ENCODE measurements at places on chromosomes 3 and 15. TPM values are rescaled to one million over a fixed set of nuclear protein-coding genes. Genes with fewer than 3 reads are reported as not detected.

DNA sequence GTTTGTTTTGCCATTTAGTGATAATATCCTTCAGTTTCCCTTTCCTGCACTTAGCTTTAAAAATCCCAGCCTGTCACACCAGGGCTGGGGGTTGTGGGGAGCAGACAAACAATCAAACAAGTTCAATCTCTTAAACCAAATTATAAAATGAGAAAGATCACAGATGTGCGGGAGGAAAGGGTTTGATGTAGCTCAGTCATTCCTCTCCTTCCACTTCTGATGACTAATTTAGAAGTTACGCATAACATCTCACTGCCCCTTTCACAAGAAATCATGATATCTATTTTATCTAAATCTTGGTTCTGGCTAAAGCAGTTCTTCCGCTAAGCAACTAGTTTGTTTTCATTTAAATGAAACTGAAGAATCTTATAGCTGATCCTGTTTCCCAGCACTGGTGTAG lies 34.1 kb upstream of the ATG7 start:
- H3K27ac ChIP-seq: peak overlapping the region; percentile 74
- H3K4me3 ChIP-seq: no peak overlapping the region
- peaks cover 30% of the 10 kb centered on the region for H3K4me1 ChIP-seq
- DNase-seq: peak; percentile 17

GRCh38 chr15:89363770-89364169 lies 29.1 kb upstream of the POLG start:
- no peak overlapping the region for H3K4me3 ChIP-seq
- no peak for DNase-seq

DNA sequence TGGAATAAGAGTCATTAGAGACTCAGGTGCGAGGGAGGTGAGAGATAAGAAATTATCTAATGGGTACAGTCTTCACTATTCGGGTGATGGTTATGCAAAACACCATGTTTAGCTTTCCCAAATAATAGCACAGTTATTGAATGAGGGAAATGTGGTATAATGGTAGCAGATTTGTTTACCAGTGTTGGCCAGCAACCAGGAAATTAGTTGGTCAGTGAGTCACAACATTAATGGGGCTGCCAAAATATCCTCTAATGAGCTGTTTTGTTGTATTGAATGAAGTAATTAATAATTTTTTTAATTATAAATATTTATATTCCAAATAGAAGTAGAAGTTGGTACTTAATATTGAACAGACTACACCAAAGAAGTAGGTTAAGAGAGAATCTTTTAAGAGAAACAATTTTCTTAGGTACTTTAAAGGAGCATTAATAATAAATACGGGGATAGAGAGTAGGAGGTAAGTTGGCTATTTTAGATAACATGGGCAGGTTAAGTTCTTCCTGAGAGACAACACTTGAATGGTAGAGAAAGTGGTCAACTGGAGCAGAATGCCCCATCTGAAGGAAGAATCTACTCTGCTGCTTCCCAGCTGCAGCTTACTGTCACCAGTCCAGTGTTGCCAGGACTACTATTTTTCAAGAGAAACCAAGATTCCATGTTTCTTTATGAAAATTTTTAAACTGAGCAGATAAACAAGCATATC lies 218.8 kb downstream of the UBE2E2 start:
- no peak for DNase-seq
- H3K27ac ChIP-seq: no peak overlapping the region

DNA sequence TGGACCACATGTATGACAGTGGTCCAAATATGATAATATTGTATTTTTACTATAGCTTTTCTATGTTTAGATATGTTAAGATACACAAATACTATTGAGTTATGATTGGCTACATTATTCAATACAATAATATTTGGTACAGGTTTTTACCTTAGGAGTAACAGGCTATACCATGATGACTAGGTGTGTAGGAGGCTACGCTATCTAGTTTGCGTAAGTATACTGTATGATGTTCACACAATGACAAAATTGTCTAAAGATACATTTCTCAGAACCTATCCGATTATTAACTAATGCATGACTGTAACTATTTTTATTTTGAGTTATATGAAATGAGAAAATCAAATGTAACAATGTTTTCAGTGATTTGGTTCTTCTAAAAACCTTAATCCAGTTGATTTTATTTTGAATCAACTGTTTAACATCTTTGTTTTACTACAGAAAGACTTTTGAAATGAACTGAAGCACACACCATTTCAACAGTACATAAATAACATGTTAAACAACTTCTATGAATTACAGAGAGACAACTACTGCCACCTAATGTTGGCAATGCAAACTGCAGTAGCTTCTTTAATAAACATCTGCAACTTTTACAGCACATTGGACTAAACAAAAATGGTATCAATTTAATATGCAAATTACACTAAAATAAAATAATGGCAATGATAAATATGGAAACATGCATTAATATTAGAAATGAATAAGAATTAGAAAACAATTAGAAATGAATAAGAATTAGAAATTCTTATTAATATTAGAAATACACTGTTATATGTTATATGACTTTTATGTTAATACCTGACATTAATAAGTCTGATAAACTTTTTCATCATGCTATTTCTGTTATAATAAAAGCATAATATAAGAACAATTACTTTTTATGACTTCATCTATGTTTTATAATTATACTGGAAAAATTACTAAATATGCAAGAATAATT lies 255.7 kb downstream of the MBNL1 start:
- H3K36me3 ChIP-seq: no peaks in the 10 kb centered on the region
- H3K27ac ChIP-seq: no peak overlapping the region
- H3K27me3 ChIP-seq: peaks cover 2% of the 10 kb centered on the region
- no peaks in the 10 kb centered on the region for H3K4me1 ChIP-seq
- DNase-seq: peak; percentile 36

Gene SLC28A2
- total RNA-seq: not detected

Gene LRRC31
- not detected for total RNA-seq

Gene CLASP2
- total RNA-seq: 40.6 TPM
